ENCODE measurements at places on chromosomes 1 and 21.

DNA sequence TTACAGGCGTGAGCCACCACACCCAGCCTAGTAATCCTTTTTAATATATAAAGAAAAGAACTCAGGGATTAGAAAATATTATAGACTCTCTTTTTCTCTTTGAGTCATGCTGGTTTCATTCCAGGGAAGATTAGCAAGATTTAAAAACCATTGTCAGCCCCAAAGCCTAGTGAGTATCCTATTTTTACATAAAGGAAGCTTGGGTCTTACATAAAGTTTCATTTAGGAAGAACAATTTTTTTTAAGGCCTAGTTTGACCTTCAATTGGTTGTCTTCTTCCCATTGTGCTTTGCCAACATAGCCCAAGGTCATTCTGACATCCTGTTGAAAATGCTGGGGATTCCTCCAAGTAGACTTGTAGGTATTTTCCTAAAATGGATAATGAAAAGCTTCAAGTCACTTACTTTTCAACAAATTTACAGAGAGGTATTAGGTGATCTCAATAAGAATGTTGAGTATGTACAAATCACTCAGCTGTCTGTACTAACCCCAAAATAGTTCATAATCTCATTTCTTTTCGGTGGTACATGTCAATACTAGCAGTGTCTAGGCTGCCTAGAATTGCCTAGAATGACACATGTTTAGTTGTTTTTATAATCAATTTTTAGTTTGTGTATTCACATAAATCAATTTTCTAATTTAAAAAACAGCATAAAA, 4.3 kb upstream of the KIF14 start:
- DNase-seq = no peak

GRCh38 chr1:193799371-193799770, 613.0 kb upstream of the B3GALT2 start:
- DNase-seq = no peak

GRCh38 chr1:1165485-1165884, 8.2 kb upstream of the TTLL10 start:
- no peak for DNase-seq

DNA sequence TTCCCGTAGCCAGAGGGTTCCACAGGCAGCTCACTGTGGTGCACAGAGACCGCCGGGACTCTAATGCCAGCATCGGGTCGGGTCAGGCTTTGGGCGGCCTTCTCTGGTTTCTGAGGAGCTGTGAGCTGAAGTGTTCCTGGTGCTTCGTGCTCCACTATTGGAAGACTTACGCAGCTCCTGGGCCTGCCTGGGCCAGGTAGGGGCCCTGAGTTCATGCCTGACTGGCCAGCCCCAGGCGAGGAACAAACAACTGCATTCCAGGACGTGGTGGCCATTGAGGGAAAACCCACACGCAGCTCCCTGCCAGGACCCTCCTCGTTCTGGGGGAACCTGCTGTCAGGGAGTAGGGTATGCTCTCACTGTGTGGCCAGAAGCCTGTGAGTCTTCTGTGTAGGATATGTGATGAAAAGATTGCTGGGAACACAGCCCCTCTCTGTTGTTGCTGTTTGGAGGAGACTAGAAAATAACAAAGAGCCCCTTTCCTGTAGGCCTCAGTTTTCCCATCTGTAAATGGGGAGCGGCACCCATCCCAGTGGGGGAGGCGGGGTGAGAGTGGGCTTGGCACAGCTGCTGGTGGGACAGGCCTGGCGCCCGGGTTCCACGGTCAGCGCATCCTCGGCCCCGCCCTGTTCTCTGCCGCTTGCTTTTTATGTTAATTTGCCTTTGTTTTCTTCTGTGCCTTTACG, 8.4 kb downstream of the RER1 start:
- DNase-seq = no peak

DNA sequence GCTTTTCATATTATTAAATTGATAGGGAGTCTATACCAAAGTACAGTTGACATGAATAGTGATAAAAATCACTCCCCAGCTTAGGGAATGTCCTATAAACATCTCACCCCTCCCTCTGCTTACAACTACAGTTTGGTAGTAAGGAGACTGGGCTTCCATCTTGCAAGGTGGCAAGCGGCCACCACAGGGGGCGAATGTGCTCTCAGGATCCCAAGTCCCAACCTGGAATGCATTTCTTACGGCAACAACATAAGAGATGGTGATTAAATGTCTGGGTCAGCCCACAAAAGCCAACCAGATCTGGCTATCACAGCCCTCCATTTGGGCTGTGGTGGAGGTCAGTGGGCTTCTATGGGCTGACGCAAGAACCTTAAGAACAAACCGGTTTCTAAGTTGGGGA, 68.0 kb downstream of the SMYD2 start:
- DNase-seq = no peak

DNA sequence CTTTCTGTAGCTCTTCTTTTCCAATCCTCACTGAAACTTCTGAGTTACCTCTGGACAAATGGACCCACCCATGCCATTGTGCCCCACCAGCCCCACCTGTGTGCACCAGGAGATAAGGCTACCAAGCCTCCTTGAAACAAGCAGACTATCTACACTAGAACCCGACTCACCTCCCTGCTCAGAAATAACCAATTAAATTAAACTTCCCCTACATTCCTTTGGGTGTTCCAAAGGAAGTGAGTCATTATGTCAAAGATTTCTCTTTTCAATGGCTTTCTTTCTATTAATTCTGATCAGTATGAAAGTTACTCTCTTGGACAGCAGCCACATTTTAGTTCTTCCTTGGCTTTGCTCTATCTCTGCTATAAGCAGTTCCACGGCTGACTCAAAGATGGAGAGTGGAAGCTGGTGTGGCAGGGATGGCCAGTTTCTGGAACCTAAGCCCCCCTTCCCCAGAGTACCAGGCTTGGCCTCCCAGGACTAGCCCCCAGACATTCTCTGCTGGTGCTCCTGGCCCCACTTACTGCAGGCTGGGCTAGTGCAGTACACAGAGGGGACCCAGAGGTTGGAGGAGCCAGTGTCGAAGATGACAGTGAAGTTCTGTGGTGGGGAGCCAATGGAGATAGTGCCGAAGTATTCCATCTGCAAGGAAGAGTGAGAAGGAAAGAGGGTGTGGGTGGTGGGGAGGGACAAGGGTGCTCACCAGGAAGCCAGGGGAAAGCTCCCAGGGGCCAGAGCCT, 1.9 kb downstream of the CTSE start:
- DNase-seq = no peak

DNA sequence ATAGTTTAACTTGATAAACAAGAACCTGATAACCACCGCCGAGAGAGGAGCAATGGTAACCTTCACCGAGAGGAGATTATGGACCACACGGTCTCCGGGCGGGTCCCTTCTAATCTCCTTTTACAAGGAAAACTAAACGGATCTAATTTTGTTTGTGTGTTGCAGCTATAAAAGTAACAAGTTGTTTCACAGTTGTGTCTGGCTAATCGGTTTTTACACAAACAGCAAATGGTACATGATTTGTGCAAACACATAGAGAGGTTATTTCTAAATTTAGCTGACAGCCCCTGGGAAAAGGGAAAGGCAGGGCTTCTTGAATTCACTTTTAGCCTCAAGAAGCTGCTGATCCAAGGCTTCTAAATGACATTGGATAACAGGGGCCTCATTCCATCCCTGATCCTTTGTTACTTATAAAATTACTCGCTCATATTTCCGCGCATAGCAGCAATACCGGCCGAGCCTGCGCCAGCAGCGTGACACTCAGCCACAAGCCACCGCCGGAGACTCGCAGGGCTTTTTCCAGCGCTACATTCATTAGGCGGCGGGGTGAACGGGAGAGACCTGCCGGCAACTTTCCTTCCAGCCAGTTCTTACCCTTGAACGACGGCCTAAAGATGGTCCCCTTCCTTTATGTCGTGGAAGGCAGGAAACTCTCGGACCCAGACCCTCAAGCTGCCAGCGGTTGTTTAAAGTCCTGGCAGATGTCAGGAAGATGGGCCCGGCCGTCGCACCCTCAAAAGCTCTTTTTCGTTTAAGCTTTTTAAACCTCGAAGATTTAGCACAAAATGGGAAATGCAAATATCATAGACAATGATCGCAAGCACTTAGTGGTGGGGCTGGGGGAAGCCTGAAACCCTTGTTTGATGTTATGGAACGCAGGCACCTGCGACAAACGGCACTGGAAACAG, 4.4 kb downstream of the FOXD3 start:
- DNase-seq = no peak

- no peak for DNase-seq
These were observed 15.6 kb upstream of the PIGM start for GRCh38 chr1:160047111-160047991.

GRCh38 chr1:156957634-156958033, 37.2 kb downstream of the LRRC71 start:
- no peak for DNase-seq

DNA sequence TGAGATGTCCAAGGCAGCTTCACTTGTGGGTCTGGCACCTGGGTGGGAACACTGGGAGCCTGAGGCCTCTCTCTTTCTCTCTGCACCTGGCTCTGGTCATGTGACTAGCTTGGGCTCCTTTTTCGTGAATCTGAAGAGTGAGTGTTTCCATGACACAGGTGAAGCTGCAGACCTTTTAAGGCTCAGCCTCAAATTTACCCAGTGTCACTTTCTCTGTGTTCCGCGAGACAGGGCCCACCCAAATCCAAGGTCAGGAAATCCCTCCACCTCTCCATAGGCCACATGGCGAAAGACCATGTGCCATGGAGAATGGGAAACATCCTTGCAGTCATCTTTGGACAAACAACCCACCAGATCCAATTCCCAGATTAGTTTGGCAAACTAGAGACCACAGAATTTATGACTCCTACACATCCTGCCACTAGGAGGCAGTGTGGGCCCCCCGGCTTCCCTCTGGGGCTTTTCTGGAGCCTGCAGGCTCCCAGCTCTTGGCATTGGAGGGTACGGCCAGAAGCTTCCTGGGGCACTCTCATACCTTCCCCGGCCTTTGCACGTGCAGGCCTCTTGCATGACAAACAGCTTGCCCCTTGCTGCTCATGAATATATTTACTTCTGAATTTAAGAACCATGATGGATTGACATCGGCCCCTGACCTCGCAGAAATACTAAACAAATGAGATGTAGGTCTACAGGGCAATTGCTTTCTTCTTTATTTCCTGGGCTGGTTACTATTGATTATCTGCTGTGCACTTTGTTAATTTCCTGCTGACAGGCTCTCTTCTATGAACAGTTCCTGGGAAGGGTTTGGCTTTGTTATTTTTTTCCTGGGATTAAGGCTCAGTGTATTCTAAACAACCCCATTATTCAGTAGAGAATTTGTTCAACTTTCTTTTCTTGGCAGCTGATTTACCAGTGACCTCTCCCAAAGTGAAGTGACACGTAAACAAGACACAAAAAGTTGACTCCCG, 180.7 kb downstream of the KAZN start:
- peak; percentile 15 for DNase-seq

- DNase-seq = no peak
These were observed 62.2 kb upstream of the TINAGL1 start for GRCh38 chr1:31514117-31514516.

- DNase-seq = no peak
These were observed 86.0 kb downstream of the SLC25A24 start for GRCh38 chr1:108114033-108114599.
